ENCODE measurements at places on chromosomes 3 and 15.

GRCh38 chr15:98555173-98555515, 93.2 kb upstream of the IGF1R start:
- DNase-seq = no peak

GRCh38 chr3:122893282-122893681, 98.4 kb downstream of the SLC49A4 start:
- no peak for DNase-seq

- peak; percentile 29 for DNase-seq
Measured at GRCh38 chr3:141915766-141916165, 39.3 kb downstream of the ATP1B3 start.

DNA sequence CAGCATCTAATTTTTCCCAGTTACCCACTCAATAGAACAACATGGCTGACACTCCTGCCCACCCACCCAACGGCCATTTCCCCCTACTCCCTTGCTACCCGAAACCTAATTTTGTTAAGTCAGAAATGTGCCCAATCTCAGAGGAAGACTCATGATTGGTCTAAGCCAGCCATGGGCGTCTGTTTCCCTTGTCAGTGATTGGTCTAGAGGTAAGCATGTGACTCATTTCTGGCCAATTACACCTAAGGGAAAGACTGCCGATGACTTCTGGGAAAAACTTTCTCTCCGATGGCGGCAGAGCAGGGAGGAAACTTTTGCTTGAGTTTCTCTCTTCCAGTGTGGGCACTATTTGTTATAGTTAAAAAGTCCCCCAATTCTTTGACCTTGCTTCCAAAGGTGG, 72.9 kb downstream of the RPLP1 start:
- no peak for DNase-seq

DNA sequence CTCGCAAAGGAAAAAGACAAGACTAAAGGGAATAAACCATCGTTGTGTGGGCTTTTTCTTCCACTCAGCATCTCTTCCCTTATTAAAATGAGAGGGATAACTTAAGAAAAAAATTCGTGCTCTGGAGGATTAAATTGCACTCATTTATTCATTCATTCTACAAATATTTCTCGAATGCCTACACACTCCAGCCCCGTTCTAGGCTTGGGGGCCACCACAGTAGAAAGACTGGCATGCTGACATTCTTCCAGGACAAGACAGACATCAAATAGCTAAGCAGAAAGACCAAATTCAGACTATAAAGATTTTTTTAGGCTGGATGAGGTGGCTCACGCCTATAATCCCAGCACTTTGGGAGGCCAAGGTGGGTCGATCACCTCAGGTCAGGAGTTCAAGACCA, 65.3 kb upstream of the IL12A start:
- no peak for DNase-seq

DNA sequence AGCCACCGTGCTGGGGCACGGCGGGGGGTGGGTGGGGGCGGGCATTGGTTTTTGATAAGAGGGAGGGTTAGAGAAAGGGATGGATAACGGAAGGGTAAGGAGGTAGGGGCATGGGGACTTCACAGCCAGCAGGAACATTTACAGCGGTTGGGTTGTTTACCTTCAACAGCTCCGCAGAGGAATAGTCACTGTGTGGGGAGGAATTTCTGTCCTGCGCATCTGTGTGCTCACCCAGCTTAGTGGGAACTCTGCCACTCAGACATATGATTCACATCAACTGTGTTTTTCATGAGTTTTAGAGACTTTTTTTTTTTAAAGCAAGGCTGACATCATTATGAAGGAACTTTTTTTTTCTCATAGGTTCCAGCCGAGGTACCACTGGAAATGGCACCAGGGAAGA, 19.6 kb downstream of the CHRD start:
- DNase-seq = peak; percentile 88

- DNase-seq = no peak
Measured at GRCh38 chr15:91864664-91865063, 11.2 kb downstream of the SLCO3A1 start.

GRCh38 chr15:70227147-70227546, 129.4 kb upstream of the TLE3 start:
- no peak for DNase-seq
